Breast epithelium (tissue), 4 donors: ENCODE measurements at places on chromosomes 3 and 15. TPM values are rescaled to one million over a fixed set of nuclear protein-coding genes. Genes with fewer than 3 reads are reported as not detected.

The DPPA2 gene
- not detected for total RNA-seq

The GOLGA8T gene
- 0.15 TPM for total RNA-seq

The RPP25 gene
- total RNA-seq: 17.1 TPM

The ERICH6 gene
- total RNA-seq: 0.48 TPM

DNA sequence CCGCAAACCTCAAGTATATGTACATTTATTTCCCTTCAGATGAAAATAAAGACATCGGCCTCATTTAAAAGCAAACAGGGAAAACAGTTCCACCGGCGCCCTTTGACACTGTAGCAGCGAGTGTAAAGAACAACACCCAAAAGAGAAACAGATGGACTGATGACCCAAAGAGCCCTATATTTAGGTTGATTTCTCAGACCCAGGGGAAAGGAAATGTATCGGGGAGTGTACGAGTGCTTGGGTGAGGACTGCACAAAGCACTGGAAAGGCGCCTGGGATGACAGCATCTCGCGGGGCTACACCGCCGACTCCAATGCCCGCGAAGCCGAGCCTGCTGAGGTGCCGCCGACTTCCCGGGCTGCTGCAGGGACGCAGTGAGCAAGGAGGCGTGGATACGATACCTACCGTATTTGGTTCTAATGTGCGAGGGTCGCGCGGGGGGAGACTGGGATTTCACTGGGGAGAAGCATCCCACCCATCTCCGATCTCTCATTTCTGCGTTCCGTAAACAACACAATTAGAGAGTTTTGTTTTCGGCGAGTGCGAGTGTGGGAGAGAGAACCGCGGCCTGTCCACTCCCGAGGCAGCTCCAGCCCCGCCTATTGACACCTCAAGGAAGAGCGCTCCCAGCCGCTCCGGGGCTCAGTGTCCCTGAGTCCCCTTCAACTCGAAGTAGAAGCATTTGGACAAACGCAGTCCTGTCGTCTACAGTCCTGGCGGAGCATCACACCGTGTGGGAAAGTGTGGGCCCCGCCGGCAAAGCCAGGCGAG, 2.0 kb downstream of the MECOM start:
- no peak for DNase-seq

- DNase-seq: no peak
Measured at GRCh38 chr15:26864664-26865191, 2.1 kb upstream of the GABRA5 start.

- peak; percentile 30 for DNase-seq
Measured at GRCh38 chr15:25249236-25250010, 189.4 kb downstream of the UBE3A start.

DNA sequence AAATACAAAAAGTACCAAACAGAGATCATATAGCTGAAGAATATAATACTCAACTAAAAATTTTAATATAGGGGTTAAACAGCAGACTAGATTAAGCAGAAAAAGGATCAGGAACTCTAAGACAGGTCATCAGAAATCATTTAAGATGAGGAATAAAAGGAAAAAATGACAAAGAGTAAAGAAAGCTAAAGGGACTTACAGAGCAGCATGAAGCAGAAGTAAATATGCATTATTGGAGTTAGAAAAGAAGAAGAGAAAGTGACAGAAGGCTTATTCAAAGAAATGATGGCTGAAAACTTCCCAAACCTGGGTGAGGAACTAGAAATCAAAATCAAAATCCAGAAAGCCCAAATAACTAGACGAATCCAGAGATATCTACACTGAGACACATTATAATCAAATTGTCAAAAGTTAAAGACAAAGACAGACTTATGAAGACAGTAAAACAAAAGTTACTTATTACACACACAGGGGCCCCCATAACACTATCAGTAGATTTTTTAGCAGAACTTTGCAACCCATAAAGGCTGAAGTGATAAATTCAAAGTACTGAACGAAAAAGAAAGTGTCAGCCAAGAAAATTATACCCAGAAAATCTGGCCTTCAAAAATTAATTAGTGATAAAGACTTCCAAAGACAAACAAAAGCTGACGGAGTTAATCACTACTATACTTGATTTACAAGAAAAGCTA, 95.6 kb downstream of the SCAPER start:
- DNase-seq: no peak

- DNase-seq: no peak
Measured at GRCh38 chr3:164533275-164533674, 545.0 kb downstream of the SI start.

GRCh38 chr3:65146179-65146578, 458.4 kb upstream of the ADAMTS9 start:
- DNase-seq: no peak

DNA sequence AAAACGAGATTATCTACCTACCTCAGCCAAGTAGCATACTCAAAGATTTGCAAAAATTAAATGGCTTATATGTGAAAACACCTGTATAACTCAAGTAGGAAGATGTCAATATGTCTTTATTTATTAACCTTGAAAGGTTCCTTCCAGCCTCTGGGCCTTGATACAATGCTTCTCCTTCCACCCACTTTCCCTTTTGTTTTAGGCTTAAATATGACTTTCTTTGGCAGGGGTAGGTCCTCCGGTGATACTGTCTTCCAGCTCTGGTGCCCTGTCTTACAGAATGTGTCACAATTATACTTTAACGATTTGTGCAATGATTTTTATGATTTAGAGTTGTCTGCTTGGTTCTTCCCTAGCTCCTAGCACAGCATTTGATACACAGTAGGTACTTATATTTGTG, 4.1 kb downstream of the LINS1 start:
- DNase-seq: no peak

GRCh38 chr3:52714335-52715302, 8.7 kb downstream of the SPCS1 start:
- no peak for DNase-seq

DNA sequence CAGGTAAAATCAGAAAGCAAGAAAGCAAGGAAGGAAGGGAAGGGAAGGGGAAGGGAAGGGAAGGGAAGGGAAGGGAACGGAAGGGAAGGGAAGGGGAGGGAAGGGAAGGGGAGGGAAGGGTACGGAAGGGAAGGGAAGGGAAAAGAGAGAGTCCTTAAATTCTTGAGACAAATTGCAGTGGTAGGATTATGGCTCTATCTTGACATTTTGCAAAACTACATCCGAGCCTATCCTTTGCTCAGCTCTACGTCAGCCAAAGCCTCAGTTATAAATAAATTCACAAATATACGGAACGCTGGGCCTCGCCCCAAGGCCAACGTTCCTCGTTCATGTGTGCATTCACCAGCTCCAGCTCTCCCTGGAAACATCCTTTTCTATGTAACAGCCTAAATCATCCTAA, 25.5 kb upstream of the HES1 start:
- no peak for DNase-seq

- no peak for DNase-seq
Measured at GRCh38 chr3:100875239-100875638, 118.0 kb downstream of the ABI3BP start.
